GDM1 (cell line): ENCODE measurements at places on chromosomes 6 and 20.

DNA sequence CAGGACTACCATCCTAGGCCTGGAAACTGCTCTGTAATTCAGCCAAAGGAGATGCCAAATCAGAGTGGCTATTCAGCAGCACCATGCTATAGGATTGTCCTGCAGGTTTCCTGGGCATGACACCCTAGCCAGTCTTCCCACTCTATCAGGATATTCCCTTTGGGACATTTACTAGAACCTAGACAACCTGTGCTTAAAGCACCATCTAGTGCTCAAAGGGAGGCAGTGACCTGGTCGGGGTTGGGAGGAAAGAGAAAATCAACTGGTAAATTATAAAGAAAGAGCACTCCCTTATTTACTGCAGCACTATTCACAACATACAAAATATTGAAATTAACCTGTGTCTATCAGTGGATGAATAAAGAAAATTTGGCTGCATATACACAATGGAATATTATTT is 67.2 kb upstream of the SMLR1 start:
- no peak for DNase-seq

DNA sequence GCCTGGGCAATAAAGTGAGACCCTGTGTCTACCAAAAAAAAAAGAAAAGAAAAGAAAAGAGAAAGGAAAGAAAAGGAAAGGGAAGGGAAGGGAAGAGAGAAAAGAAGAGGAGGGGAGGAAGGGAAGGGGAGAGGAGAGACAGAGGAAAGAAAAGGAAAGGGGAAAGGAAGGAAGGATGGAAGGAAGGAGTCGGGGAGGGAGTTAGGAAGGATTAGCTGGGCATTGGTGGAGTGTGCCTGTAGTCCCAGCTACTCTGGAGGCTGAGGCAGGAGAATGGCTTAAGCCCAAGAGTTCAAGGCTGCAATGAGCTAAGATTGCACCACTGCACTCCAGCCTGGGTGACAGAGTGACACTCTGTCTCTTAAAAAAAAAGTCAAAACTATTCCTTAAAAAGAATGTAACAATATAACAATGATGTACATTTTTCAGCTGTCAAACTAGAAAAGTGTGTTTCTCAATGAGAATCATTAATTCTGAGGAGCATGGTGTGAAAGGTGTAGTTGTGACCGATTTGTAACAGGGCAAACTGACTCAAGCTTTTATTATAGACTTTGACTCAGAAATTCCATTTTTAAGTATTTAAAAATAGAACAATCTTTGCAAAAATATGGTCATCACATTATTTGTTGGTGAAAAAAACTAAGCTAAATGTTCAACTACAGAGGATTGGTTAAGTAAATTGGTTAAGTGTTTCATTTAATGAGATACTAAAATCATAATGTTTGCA is 14.7 kb downstream of the SNRPB start:
- no peak for DNase-seq

DNA sequence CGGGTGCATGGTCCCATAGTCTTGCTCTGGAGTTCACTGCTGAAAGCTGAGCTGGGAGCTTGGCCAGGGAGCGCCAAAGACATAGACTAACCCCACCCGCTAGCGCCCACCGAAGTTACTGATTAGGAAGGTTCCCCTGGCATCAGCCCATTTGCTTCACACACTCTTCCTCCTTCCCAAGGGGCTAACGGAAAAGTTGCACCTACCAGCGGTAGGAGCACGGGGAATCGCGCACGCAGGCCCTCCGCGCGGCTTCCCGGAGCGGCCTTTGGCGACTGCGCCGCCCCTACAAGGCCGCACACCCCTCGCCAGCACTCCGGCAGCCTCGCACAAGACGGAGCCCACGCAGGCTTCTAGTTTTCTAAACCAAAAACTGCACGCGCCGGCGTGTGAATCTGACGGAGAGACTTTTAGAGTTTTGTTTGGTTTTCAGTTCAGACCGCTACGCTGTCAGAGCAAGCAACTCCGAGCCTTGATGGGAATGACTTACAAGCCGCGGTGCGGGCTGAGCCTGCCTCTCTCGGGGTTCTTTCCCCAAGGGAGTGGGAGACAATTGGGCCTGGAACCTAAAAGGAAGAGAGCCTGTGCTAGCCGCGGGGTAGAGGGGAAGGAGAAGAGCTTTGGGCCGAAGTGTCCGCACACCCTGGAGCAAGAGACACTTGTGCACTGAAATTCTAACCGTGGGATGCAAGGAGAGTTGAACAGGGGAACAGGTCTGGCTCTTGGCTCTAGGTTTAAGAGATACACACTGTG is 891 bp upstream of the POU3F2 start:
- DNase-seq = no peak

DNA sequence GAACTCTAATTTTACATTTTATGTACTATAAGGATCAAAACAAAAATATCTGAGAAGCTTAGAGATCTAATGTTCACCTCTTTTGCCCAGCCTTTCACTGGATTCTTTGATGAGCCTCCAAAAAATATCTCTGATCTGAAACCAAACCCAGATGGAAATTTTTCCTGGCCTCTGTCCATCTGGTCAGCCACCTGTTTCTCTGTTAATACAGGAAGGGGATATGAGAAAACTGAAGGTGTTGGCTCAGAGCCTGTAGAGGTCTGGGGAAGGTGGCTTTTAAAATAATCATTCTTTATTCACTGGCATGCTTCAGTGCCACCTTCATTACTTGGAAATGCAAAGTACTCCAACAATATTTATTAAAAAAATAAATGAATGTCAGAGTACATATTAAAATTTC is 8.5 kb upstream of the MCM3 start:
- no peak for DNase-seq

- DNase-seq = no peak
Measured at GRCh38 chr6:16229700-16230099, 8.7 kb upstream of the GMPR start.

- no peak for DNase-seq
Measured at GRCh38 chr6:125197795-125198269, 44.3 kb downstream of the TPD52L1 start.

DNA sequence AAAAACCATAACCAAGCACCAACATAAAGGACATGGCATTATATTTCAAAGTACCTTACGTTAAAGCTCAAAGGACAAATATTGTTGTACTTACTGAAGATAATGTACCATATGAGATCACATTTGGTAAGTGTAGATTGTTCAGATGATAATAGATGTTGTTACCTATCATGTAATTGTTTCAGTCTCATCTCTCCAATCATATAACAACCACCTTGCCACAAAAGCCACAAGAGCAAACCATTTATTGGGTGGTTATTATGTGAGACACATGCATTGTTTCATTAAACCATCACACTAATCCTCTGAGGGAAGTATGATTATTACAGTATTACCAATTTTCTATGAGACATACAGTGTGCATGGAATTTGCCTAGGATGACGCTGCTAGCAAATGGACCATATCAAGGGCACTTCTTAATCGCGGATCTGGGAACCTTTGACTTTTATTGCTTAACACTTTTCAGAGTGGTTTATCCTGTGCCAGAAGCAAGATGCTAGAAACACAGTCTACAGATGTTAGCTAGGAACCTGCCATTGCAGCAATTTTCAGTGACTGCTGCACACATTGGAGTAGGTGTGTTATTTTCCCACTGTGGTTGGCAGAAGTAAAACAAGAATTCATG is 149.8 kb upstream of the AKIRIN2 start:
- no peak for DNase-seq

DNA sequence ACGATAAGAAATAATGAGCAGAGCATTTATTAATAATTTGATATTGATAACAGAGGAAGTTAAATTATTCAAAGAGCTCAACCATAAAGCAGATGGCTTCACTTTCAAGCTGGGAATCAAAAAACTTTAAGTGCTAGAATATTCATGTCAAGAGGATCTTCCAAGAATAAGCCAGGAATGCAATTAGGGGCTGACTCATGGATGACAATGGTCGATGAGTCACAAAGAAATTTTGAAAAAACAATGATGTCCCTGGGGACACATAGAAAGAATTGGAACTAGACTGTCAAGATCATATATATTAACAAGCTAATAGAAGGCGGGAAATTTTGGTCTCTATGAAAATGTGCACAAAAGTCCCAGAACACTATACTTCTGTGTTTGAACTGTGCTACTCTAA is 304.1 kb downstream of the LAMA2 start:
- no peak for DNase-seq

DNA sequence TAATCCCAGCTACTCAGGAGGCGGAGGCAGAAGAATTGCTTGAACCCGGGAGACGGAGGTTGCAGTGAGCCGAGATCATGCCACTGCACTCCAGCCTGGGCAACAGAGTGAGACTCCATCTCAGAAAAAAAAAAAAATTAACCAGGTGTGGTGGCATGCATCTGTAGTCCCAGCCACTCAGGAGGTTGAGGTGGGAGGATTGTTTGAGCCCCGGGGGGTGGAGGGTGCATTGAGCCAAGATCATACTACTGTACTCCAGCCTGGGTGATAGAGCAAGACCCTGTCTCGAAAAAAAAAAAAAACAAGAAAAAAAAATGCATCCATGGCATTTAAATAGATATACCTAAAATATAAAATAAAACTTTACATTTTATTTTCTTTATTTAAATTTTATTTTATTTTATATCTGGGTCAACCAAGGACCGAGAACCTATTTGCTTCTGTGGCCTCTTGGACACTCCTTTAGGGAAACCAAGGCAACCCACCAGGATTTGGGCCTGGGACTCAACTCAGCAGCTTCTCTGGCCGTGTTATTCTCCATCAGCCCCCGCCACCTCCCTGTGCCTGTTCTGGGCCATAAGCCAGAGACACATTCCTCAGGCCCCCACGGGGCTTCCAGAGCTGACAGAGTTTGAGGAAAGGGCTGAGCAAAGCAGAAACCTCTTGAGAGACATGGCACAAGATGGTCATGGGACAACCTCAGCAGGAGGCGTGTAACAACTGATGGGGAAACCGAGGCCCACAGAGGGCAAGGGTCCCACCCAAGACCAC is 6.2 kb downstream of the SNTA1 start:
- DNase-seq = no peak

GRCh38 chr6:166005944-166006899 is 161.4 kb downstream of the TBXT start:
- DNase-seq = no peak

GRCh38 chr6:140160494-140160893 is 786.0 kb upstream of the CITED2 start:
- no peak for DNase-seq

- DNase-seq = no peak
Measured at GRCh38 chr20:48007351-48007750, 222.1 kb upstream of the SULF2 start.

DNA sequence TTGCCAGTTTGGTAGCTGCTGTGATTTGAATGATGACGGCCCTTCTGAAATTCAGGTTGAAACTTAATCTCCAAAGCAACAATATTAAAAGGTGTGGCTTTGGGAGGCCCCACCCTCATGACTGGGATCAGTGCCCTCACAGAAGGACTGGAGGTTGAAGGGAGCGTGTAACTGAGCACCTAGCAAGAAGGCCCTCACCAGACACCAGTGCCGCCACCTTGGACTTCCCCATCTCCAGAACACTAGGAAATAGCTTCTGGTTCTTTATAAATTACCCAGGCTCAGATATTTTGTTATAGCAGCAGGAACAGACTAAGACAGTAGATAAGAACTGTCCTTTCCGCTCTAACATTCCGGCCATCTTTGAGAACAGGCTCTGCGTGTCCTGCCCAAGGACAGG is 243.1 kb downstream of the DLL1 start:
- no peak for DNase-seq

DNA sequence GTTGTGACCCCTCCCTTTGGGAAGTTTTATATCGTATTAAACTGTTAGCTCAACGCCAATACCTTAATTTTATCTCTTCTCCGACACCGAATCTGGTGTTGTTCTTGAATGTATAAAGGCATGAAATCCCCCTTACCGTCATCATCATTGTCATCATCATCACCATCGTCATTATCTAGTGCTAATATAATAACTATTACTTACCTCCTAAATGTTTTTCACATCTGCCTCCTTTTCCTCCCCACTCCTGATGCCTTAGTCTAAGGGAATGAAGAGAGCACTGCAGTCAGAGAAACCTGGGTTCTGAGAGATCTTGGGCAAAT is 677 bp upstream of the ZBTB24 start:
- no peak for DNase-seq

DNA sequence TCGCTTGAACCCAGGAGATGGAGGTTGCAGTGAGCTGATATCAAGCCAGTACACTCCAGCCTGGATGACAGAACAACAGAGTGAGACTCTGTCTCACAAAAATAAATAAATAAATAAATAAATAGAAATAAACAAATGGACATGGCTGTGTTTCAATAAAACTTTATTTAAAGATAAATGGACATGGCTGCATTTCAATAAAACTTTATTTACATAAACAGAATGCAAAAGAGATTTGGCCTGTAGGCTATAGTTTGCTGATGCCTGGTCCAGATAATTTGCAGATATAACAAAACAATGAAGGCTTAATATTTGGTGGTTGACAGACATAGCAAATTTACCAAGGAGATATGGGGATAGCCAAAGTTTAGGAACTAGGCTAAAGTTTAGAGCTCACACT is 66.8 kb downstream of the ZNF831 start:
- DNase-seq = no peak

GRCh38 chr6:33860706-33861474 is 57.1 kb upstream of the MLN start:
- DNase-seq = peak; percentile 77

DNA sequence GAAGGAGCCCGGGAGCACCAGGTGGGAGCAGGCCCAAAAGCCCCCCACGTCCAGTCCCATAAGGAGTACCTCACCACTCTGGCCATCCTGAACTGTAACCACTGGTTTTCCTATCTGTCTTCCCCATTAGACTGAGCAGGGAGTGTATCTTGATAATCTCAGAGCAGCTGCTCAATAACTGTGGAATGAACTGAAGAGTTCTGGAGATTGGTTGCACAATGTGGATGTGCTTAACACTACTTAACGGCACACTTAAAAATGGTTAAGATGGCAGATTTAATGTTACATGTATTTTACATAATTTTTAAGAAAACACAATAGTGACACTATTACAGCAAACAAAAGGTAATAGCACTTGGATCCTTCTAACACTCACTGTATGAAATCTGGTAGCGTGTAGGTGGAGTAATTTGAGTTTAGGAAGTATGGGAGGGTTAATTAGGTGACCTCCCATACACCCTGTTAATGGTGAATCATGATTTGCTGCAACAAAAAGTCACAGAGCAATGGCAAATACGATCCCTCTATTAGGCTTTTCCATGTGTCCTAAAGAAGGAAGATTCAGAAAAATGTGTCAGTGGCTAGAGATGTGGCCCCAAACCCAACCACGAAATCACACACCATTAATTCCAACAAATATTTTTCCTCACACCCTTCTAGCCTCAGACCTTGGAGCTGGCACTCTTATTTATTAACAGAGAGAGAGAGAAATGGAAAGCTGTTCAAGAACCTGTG is 18.4 kb downstream of the TRAM2 start:
- no peak for DNase-seq
